ENCODE measurements at places on chromosomes 5 and 9.

DNA sequence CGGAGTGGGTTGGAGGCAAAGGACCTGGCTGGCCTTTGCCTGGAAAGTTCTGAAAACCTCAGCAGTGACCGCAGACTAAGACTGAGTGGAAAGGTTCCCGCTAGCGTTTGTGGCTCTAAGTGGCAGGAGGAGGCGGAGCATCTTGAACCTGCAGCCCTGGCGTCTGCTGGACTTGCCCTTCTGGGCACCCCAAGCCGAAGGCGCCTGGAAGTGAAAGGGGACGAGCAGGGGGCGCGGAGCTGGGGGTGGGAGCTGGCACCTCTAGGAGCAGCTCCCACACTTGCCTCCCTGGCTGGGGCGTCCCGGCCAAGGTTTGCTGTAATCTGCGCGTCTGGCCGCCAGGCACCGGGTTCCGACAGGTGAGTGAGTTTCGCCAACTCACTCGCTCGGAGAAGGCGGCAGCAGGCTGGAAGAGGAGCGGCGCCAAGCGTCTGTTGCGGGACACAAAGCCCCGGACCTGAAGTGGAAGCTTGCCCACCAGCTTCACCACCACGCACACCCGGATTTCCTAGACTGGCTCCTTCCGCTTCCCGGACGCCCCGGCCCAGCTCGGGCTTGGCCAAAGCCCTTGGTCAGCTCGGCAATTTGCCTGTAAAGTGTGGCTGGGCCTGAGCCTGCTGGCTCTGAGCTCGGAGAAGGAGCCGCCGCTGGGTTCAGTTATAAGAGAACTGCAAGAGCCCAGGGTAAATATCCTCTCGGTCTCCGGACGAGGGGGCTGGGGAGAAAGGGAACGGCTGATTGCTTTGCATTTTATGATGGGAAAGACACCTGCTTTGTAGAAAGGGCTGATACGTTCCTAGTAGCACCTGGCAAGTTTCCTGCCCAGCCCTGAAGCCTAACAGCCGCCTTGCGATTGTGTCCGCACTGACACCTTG lies at the start of gene GNA14:
Gene GNA14 (minus strand): TSS at position 89 of the 875 bp plus-strand sequence. CDS start 529 bp downstream, outside the sequence.
- DNase-seq: no peak

DNA sequence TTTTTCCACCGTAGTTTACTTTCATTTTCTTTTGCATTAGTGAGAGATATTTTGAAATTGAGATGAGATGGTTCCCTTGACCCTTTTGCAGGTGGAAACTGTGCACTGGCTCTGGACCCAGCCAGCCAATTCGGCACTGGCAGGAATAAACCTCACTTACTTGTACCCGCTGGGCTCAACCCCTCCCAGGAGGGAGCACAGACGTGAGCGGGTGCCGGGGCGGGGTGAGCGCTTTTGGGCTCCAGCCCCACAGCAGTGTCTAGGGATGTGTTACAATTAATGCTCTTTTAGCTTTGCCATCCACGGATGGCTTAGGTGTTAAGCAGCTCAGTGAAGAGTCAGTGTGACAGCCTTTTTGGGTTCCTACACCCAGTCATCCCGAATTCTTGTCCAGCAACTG lies 766.1 kb upstream of the CHD1 start:
- DNase-seq: no peak

DNA sequence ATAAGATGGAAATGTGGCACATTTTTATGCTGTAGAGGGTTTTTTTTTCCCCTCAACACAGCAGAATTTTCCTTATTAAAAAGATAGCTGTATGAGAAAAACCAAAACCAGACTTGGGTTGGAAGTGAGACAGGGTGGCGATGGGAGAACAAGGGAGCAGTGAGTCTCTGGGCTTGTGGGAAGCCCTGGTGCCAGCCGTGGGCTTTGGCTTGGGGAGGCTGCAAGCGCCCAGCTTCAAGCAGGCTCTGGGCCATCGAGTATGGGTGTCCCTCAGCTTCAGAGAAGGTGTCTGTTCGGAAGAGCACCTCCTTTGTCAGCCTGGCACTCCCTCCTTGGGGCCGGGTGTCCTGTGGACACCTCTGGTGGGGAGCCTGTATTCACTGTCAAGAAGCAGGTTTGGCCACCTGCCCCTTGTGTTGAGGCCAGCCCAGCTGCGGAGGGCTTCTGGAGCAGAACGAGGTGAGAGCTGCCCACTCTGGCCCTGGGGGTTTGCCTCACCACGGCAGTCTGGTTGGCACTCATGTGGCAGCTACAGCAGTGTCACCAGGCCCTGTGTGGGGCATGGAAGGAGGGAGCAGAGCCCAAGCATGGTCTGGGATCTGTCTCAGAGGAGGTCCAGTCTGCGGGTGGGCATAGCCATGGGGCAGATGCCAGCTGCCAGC lies 37.6 kb upstream of the ANGPTL2 start:
- no peak for DNase-seq

DNA sequence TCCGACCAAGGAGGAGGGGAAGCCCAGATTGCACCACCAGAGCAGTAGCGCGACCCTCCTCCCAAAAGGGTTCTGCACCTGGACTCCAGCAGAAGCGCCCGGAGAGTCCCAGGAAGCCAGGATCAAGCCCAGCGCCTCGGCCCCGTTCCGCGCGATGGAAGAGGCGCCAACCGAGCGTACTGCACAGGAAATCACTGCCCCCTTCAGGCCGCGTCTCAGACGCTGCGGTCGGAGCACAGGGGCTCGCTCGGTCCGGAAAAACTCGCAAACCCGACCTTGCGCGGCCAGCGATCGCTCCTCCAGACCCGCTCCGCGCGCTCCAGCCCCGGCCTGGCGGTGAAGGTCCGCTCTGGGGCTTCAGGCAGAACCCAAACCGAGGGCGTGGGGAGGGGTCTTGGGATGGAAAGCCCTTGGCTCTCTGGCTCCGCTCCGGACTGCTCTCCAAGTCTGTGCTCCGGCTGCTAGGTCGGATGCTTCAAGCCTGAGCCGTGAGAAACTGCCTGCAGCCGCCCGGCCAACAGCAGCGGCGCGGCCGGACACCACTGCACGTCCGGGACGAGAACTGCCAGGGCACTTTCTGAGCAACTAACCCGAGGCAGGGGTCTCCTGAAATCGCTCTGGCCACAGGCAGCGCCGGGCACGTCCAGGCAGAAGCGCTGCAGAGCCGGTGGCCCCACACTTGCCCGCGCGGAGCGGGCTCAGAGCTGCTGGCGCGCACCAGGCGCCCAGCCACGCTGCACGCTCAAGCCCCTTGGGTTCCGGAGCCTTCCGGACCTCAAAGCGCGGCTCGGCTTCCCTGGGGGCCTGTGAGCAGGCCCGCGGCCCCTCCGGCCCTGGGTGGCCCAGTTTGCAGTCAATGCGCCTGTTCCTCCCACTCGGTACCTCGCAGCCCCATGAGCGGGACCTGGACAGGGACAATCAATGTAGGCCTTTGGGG lies 1.3 kb downstream of the GABBR2 start:
- peak; percentile 7 for DNase-seq

DNA sequence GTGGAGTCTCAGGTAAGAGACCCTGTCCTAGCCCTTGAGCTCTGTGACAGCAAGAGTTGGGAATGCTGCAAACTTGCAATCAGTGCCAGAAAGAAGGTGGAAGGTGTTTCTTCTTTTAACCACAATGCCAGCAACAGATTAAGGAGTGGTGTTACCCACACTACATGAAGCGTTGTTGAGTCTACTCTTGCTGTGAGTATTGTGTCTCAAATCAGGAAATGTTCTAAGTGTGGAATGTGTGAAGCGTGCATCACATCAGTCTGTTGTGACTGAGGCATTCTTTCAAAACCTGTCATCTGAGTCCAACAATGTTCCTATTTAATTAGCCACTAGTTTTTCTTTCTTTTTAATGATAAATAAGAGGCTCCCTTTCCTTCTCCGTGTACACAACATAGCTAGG lies 2.9 kb upstream of the LURAP1L start:
- no peak for DNase-seq

GRCh38 chr5:163162645-163163044 lies 274.8 kb upstream of the CCNG1 start:
- no peak for DNase-seq

Data from putamen (tissue), 1 donor.